ENCODE measurements at places on chromosomes 5 and 9. TPM values are rescaled to one million over a fixed set of nuclear protein-coding genes. Genes with fewer than 3 reads are reported as not detected.

Gene PLPPR1
- 1.1 TPM for total RNA-seq

Gene MED10
- 15.2 TPM for total RNA-seq

Gene S1PR3
- total RNA-seq, result 22.7 TPM

Gene GPSM1
- total RNA-seq, result 29.4 TPM

Gene RLN2
- total RNA-seq, result 0.22 TPM

Gene AGXT2
- not detected for total RNA-seq

Gene PIP5K1B
- total RNA-seq, result not detected

Gene CFAP157
- total RNA-seq, result under 0.01 TPM

Gene ANXA1
- total RNA-seq, result 659 TPM

Gene NDOR1
- total RNA-seq, result 8.2 TPM

Gene PLAC8L1
- not detected for total RNA-seq

Gene KIF24
- total RNA-seq, result 7.3 TPM

Gene ENTPD8
- total RNA-seq, result not detected

Gene PCDHB5
- 0.40 TPM for total RNA-seq

Gene ENDOG
- 18.3 TPM for total RNA-seq

Gene CTXN3
- not detected for total RNA-seq

Gene BHMT
- total RNA-seq, result not detected

Gene HRCT1
- 2.0 TPM for total RNA-seq

Gene PPP2R2B
- not detected for total RNA-seq

Gene FLT4
- 1.9 TPM for total RNA-seq

Gene PCDHGA2
- 1.1 TPM for total RNA-seq

Gene SPATA31E1
- not detected for total RNA-seq

Gene FAM153A
- total RNA-seq, result not detected

Gene DRD1
- total RNA-seq, result not detected

Gene EXOSC2
- 49.1 TPM for total RNA-seq

Gene C5orf58
- total RNA-seq, result not detected

All from thoracic aorta endothelial cell (primary cell).